Urinary bladder (tissue), 4 donors: ENCODE measurements at places on chromosomes 3 and 15. TPM values are rescaled to one million over a fixed set of nuclear protein-coding genes. Genes with fewer than 3 reads are reported as not detected.

DNA sequence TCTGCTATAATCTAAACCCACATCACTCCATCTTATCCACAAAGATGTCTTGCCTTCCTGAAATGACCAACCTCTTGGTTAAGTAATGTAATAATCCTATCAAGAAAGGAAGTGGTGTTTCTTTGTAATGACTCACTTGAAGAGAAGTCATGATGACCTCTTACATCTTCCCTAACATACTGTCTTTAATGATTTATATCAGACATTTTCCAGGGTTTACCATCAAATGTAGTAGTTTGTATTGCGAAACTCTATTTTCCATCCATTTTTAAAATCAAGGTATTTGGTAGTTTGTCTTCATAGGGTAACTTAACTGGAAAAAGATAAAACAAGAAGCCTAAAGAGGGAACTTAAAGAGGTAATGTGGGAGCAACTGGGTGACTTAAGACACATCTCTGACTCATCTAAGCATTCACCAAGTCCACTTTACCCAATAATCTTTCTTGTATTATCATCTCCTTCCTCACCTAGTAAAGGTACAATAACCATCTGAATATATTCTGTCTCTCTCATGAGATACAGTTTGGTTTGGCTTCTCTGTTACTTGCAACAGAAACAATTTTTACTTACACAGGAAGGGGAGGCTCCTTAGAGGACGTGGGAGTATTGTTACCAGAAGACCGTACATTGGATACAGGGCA lies 5.7 kb upstream of the MAPK6 start:
- no peak for DNase-seq

DNA sequence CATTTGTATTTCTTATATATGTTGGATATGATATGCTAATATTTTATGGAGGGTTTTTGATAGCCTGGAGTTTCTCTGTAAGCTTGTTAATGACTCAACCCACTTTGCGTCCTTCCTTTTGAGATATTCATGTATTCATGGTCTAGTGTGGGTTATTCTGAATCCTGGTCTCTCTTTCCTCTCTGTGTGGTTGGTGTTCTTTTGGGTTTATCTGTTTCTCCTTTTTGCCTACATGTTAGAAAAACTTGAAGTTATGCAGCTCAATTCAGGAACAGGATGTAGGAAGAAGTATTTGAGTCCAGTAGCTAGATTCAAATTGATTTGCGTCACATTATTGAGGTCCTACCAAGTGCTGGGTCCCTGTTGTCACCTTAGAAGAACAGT lies 28.1 kb downstream of the CMTM7 start:
- no peak for DNase-seq

GRCh38 chr3:76700323-76700722 lies 339.6 kb upstream of the ROBO2 start:
- no peak for DNase-seq

Gene GOLGA8S
- 0.21 TPM for total RNA-seq

GRCh38 chr15:60960517-60960916 lies 268.6 kb downstream of the RORA start:
- no peak for DNase-seq

- no peak for DNase-seq
These were observed 19.8 kb downstream of the CCR3 start for GRCh38 chr3:46261926-46262594.

DNA sequence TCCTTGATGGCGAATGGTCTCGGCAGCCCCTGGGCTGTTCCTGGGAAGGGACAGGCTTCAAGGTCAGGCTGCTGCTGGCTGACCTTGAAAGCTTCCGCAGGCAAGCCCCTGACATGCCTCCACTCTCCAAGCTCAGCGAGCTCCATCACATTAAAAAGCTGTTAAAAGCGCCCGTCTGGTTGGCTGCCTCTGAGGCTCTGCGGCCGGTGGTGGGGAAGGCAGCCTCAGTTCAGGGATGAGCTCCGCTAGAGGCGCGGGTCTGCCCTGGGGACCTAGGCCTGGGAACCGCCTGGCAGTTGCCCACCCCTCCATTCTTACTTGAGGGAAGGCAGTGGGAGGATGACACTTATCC lies 103.8 kb downstream of the LINGO1 start:
- DNase-seq: no peak

GRCh38 chr15:94844538-94845389 lies 613.4 kb downstream of the MCTP2 start:
- DNase-seq: peak; percentile 35

- peak; percentile 18 for DNase-seq
These were observed 134.0 kb upstream of the THRB start for GRCh38 chr3:24628523-24629258.

DNA sequence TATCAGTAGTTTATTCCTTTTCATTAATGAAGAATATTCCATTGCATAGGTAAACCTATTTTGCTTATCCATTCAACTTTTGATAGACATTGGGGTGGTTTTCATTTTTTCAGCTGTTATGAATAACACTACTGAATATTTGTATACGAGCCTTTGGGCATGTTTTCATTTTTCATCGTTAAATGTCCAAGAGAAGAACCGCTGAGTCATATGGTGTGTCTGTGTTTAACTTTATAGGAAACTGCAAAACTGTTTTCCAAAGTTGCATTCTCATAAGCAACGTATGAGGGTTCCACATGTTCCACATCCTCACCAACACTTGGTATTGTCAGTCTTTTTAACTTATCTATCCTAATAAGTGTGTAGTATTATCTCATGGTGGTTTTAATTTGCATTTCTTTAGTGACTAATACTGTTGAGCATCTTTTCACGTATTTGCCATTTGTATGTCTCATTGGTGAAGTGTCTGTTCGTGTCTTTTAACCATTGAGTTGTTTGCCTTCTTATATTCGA lies 33.8 kb downstream of the REC114 start:
- DNase-seq: no peak

GRCh38 chr3:135788146-135788545 lies 177.4 kb upstream of the PPP2R3A start:
- no peak for DNase-seq
